ENCODE measurements at places on chromosomes 6 and 20.

DNA sequence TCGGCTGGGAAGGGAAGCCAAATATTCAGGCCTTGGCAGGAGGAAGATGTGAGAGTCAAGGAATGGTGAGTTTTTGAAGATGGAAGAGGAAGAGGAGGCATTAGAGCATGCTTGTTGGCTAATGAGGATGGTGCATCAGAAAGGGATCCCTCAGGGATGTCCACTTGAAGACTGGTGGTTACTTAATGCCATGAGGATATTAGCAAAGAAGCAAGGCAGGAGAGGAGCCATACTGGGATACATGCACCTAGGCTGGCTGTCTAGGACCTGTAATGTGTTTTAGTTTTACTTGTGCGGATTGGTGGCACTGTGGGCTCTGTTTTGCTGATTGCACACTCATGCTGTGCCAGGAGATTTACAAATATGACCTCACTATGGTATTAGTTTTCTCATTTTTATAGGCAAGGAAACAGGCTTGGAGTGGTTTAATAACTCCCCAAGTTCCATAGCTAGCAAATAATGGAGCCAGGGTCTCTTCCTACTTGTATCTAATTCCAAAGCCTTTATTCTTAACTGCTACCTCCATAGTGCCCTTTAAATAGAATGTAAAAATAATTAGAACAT is 37.8 kb downstream of the NCOA7 start:
- no peak for DNase-seq

- DNase-seq = no peak
Measured at GRCh38 chr20:9206486-9206885, 137.6 kb downstream of the PLCB4 start.

GRCh38 chr20:34083137-34083536 is 28.9 kb downstream of the EIF2S2 start:
- DNase-seq = no peak

- no peak for DNase-seq
Measured at GRCh38 chr20:33568378-33568777, 78.5 kb downstream of the CBFA2T2 start.

GRCh38 chr6:169852504-169853195 is 101.2 kb downstream of the ERMARD start:
- no peak for DNase-seq

DNA sequence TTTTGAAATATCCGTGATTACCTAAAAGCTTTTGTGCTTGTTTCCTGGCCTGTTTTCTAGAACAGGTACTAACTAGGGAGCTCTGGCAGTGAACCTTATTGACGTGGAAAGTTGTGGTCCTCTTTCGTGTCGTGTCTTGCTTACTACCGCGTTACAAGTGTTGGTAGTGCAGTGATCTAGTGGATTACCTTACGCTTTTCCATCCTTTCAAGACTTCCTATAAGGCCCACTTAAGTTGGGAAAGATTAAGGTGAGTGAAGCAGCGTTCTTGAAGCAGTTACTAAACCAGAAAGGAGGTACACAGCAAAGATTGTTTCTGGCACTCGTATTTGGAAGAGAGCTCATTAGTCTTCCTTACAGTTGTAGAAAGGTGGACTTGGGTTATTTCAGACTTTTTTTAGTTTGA is 1.9 kb downstream of the PNRC1 start:
- no peak for DNase-seq

GRCh38 chr20:58901488-58902402 is 49.2 kb downstream of the GNAS start:
- DNase-seq = no peak

DNA sequence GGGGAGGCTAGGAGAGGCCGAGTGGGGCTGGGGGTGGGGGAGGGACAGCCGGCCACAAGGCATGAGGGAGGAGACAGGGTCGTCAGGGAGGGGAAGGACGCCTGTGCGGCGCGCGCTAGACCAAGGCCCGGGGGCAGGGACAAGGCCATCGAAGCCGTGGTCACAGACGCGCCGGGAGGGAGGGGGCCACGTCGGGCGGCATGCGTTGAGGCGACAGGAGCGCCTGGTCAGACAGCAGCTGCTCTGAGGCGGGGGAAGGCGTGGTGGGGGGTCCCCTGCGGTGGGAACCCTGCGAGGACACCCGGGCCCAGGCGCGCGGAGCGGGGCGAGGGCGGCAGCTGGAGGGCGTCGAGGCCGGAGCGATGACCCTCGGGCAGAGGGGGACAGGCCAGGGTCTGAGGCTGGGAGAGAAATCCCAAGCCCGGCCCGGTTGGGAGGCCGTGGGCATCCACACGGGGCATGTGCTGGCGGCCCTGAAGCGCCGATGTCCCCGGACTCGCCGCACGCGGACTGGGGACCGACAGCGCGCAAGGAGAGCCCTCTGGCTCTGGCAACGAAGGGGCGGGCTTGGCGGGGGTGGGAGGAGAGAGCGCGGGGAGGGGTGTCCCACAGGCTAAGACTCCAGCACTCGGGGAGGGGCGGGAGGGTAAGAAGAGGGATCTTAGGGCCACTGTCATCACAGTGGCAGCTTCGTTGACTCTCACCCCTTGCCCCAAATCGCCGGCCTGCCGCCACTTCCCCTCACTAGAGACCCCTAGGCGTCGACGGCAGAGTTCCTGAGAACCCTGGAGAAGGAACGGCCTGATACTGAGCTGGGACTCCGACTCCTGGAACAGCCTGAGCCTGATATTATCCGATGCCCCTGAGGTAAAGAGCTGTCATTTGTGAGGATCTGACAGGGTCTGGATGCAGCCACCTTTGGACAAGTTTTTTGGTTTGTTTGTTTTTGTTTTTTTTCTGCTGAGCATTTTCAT is 5.0 kb downstream of the TMEM239 start:
- DNase-seq = no peak

DNA sequence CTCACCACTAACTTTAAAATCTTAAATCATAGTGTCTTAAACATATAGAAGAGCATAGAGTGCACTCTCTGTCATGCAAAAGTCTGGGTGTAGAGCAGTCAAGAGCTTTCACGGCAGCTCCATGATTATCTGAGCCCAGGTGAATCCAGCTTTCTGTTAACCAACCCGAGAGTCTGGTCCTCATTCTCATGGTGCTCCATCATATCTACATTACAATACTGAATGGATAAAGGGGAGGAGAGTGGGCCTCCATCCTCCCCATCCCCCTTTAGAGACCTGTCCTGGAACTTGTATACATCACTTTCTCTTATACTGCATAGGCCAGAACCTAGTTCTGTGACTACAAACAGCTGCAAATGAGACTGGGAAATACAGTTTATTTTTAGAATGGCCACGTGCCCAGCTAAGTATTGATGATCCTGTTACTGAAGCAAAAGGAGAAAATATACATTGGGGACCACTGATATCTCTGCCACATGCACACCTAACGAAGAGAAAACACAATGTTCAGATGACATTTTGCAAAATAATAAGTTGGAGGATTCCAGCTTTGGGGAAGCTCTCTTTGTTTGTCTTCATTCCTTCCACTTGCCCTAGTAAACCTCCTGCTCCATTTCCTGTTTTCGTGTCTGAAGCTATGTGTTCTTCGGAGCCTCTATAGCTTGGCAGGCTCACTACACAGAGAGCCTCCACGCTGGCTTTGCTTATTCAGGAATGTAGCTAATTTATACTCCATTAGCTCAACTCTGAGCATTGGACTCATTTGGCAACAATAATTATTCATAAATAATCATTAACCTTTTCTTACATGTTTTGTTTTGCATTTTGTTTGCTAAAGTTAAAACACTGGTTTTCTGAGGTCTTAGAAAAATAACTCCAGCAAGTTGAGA is 110.1 kb downstream of the IYD start:
- DNase-seq = no peak

DNA sequence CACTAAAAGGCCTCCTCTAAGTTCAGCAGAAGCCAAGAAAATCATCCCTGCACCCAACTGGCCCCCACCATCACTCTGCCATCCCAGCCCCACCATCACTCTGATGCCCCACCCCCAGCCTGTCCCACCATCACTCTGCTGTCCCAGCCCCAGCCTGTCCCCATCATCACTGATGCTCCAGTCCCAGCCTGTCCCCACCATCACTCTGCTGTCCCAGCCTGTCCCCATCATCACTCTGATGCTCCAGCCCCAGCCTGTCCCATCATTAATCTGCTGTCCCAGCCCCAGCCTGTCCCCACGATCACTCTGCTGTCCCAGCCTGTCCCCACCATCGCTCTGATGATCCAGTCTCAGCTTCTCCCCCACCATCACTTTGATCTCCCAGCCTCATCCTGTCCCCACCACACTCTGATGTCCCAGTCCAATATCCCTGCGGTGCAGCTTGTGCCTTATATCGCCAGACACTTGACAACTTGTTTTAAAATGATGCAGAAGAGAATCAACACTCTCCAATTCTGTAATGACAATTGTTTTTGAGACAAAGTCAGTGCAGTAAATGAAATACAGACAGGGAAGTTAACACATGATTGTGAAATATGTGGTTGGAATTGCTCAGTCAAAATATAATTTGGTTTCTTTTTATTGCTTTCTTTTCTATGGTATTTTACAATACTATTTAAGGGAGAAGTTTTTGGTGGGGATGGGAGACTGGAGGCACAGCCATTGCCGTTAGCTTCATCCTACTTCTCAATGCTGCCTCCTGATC is 100.8 kb downstream of the TNFAIP3 start:
- no peak for DNase-seq

DNA sequence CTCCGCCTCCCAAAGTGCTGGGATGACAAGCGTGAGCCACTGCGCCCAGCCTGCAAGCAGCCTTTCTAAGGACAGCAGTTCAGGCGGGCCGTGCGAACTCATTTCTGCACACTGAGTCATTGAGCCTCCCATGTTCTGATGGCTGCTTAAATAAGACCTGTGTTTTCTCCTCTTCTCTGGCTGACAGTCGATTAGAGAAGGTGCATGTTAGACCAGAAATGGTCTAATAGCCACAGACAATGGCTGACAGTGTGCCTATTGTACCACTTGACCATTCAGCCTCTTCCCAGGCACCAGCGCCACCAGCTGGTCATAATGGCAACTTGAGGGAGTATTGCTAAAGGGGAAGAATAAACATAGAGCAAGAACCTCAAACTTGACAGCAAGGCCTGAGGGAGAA is 6.2 kb downstream of the CST11 start:
- DNase-seq = peak; percentile 49

- no peak for DNase-seq
Measured at GRCh38 chr6:84671183-84671582, 93.2 kb downstream of the TBX18 start.

DNA sequence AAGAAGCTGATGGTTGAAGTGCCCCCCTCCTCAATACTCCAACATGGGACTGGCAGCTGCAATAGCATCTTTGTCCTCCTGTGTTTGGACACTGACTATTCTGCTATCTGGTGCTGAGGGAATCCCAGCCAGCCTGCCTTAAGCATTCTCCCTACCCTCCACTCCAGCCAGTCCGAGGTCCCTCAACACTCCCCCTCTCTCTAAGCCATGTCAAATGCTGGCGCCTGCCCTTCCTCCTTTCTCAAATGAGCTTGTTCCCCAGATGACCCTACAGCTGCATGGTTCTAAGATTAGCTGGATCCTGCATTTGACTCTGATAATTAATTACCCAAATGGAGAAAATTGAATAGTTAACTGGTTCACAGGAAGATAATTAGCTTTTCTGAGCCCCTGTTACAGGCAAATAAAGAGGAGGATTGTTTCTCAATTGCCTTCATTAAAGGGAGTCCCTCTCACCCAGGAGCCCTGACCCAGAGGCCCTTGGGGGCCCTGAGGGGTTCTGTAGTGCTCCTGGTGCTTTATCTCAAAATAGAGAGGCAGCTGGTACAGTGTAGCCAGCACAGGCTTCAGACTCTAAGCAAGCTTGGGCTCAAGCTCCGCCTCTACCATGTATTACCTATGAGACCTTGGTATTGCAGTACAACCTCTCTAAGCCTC is 37.9 kb upstream of the CHD6 start:
- DNase-seq = no peak

Measured in activated naive CD8-positive, alpha-beta T cell treated with anti-CD3 and anti-CD28 coated beads, Interleukin-2, amount 50 U/mL, for 24 hours (primary cell).